ENCODE measurements at places on chromosomes 1 and 21.

GRCh38 chr1:153539395-153540093 is 1.2 kb downstream of the S100A5 start:
- no peaks in the 10 kb centered on the region for H3K27me3 ChIP-seq
- H3K4me3 ChIP-seq = no peak overlapping the region
- DNase-seq = no peak
- peak overlapping the region; percentile 97 for H3K27ac ChIP-seq
- H3K4me1 ChIP-seq = peaks cover 84% of the 10 kb centered on the region
- peaks cover 35% of the 10 kb centered on the region for H3K36me3 ChIP-seq

- H3K4me1 ChIP-seq = peaks cover 48% of the 10 kb centered on the region
- peaks cover 2% of the 10 kb centered on the region for H3K27me3 ChIP-seq
- DNase-seq = no peak
- peak overlapping the region; percentile 93 for H3K27ac ChIP-seq
- H3K4me3 ChIP-seq = peak overlapping the region; percentile 92
- peaks cover 19% of the 10 kb centered on the region for H3K36me3 ChIP-seq
Observed at GRCh38 chr1:172533513-172534151, 682 bp downstream of the SUCO start.

GRCh38 chr1:46065405-46065804 is 67.0 kb downstream of the PIK3R3 start:
- H3K27ac ChIP-seq = no peak overlapping the region
- peaks cover 17% of the 10 kb centered on the region for H3K4me1 ChIP-seq
- no peak overlapping the region for H3K4me3 ChIP-seq
- DNase-seq = no peak
- no peaks in the 10 kb centered on the region for H3K27me3 ChIP-seq

GRCh38 chr1:223344491-223344890 is 19.5 kb downstream of the SUSD4 start:
- H3K4me3 ChIP-seq = no peak overlapping the region
- H3K4me1 ChIP-seq = no peaks in the 10 kb centered on the region
- no peak for DNase-seq
- H3K36me3 ChIP-seq = no peaks in the 10 kb centered on the region
- H3K27ac ChIP-seq = no peak overlapping the region

DNA sequence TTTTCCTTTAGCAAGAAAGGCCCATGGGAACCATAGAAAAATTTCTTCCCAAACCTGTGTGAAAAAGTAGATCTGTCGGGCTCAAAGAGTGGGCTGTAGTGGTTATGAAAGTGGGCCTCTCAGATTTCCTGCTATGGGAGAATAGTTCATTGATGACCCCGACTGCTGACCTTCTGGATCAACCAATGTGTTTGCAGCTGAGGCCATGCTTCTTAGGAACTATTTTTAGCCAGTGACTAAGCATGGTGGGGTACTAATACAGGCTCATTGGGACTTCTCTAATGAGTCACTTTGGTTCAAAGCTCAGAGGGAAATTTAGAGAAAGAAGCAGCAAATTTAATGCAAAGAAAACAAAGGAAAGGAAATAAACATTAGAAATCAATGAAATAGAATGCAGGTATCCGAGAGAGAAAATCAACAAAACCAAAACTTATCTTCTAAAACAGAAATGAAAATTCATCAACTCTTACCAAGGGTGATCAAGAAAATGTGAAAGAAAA is 12.6 kb upstream of the PSMA5 start:
- H3K27ac ChIP-seq = no peak overlapping the region
- no peak for DNase-seq
- no peaks in the 10 kb centered on the region for H3K4me1 ChIP-seq
- peaks cover 9% of the 10 kb centered on the region for H3K27me3 ChIP-seq
- no peaks in the 10 kb centered on the region for H3K36me3 ChIP-seq

GRCh38 chr1:173590557-173590956 is 12.3 kb downstream of the SLC9C2 start:
- no peak overlapping the region for H3K4me3 ChIP-seq
- H3K4me1 ChIP-seq = no peaks in the 10 kb centered on the region
- no peak for DNase-seq
- no peaks in the 10 kb centered on the region for H3K36me3 ChIP-seq

- peaks cover 31% of the 10 kb centered on the region for H3K4me1 ChIP-seq
- H3K27ac ChIP-seq = peak overlapping the region; percentile 95
- peaks cover 11% of the 10 kb centered on the region for H3K36me3 ChIP-seq
- peak; percentile 71 for DNase-seq
- H3K4me3 ChIP-seq = peak overlapping the region; percentile 86
Observed at GRCh38 chr1:50968821-50969610, 1.0 kb upstream of the CDKN2C start.

DNA sequence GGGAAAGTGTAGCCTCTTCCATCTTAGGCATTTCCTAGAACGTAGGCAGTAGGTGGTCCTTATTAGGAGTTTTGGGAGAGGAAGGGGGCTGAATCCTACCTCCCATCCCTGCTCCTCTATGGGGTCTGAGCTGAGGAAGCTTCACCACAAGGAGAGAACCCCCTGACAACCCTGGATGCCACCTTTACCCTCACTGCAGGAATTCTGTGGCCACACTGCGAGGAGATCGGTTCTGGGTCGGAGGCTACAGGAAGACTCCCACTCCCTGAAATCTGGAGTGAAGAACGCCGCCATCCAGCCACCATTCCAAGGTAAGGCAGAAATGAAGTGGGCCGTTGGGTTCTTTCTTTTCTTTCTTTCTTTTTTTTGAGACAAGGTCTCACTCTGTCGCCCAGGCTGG is 1.5 kb downstream of the MX1 start:
- no peak for DNase-seq
- peaks cover 40% of the 10 kb centered on the region for H3K36me3 ChIP-seq
- peak overlapping the region; percentile 64 for H3K27ac ChIP-seq

- H3K27me3 ChIP-seq = no peaks in the 10 kb centered on the region
- DNase-seq = no peak
- peaks cover 57% of the 10 kb centered on the region for H3K4me1 ChIP-seq
- no peaks in the 10 kb centered on the region for H3K36me3 ChIP-seq
- no peak overlapping the region for H3K4me3 ChIP-seq
Observed at GRCh38 chr21:31396399-31396798, 52.3 kb upstream of the TIAM1 start.

GRCh38 chr1:92483610-92484471 is 2.9 kb downstream of the GFI1 start:
- H3K4me3 ChIP-seq = peak overlapping the region; percentile 90
- peak; percentile 85 for DNase-seq
- H3K27ac ChIP-seq = peak overlapping the region; percentile 98
- peaks cover 73% of the 10 kb centered on the region for H3K36me3 ChIP-seq
- H3K27me3 ChIP-seq = no peaks in the 10 kb centered on the region
- H3K4me1 ChIP-seq = peaks cover 47% of the 10 kb centered on the region

DNA sequence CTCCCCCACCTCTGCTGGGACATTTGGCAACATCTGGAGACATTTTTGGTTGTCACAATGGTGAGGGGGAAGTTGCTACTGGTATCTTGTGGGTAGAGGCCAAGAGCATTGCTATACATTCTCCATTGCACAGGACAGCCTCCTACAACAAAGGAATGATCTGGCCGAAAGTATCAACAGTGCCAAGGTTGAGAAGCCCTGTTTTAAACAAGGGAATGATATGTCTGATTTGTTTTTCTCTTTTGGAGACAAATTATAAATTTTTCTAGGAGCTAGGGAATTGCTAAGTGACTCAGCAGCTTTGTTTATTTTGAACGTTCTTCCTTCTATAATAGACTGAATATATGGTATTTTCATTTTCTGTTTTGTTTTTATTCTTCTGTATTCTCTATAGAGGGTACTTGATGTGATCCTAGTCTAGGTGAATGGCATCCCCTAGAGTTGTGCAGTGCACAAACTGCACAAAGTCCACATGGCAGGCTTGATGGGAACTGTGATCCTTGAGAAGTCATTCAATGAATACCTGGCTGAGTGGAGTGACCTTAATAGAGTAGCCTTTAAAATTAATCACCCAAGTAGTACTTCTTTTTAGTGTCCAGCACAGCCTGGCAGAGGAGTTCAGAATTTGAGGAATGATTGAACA is 288.6 kb upstream of the USP24 start:
- H3K4me3 ChIP-seq = no peak overlapping the region
- H3K27me3 ChIP-seq = peaks cover 46% of the 10 kb centered on the region
- no peaks in the 10 kb centered on the region for H3K36me3 ChIP-seq

DNA sequence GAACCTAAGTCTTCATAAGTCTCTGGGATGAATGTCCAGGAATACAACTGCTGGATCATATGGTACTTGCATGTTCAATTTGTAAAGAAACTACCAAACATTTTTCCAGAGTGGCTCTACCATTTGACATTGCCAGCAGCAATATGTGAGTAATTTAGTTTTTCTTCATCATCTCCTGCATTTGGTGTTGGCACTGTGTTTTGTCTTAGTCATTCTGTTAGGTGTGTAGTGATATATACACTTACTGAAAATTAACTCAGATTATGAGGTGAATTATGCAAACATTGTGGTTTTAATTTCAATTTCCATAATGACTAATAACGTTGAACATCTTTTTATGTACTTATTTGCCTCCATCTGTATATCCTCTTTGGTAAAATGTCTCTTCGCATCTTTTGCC is 138.7 kb downstream of the LRRC40 start:
- H3K27ac ChIP-seq = no peak overlapping the region
- no peaks in the 10 kb centered on the region for H3K4me1 ChIP-seq
- H3K4me3 ChIP-seq = no peak overlapping the region

DNA sequence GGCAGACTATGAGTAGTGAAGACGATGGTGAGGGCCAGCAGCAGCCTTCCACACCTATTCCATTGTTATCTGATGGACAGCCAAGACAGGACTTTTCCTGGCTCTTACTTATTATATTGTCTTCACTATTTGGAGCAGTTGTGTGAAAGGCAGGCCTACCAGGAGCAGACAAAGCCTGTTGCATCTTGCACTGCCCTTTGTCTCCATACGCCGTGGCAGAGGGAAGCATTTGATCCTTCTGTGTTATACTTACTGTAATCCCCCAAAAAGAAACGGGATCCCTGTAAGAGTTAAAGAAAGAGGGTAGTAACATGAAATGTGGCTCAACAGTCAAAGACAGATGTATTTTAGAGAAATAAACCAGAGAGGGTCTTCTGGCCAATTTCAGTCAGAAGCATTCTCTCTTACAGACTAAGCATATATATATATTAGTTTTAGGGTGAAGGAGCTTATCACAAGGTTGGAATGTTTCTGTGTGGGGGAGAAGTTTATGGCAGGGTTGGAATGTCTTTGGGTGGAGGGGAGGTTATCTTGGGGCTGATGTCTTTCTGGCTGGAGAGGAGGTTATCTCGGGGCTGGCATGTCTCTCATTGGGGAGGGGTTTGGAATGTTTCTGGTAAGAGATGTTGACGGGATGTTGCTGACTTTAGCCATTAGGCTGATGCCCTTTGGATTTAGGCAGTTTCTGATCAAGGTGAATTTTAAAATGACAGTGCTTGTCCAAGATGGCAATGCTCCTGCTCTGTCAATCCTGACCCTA is 23.4 kb upstream of the HSD3B1 start:
- H3K4me1 ChIP-seq = no peaks in the 10 kb centered on the region
- DNase-seq = no peak
- H3K4me3 ChIP-seq = no peak overlapping the region
- H3K36me3 ChIP-seq = no peaks in the 10 kb centered on the region
- no peak overlapping the region for H3K27ac ChIP-seq

DNA sequence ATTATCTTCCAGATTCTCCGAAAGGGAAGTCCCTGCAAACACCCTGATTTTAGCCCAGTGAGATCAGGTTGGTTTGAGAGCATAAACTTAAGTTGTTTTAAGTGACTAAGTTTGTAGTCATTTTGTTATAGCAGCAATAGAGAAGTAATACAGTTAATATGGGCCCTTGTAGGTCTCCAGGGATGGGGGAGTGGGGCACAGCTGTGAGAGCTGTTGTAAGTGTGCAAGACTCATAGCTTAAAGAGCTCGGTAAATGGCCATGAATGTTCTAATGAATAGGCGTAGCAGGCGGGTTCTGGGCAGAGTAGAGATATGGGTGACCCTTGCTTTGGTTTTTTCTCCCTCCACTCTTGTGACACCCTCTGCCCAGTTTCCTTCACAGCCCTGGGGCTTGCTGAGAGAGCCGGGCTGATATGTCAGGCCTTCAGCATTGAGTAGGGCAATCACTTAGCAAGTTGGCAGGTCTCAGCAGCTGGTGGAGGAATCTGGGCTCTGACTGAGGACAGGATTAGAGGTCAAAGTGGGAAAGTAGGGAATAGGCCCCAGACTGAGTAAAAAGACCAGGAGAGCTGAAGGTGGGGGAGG is 16.0 kb upstream of the ID3 start:
- H3K27me3 ChIP-seq = no peaks in the 10 kb centered on the region
- no peak overlapping the region for H3K27ac ChIP-seq
- no peaks in the 10 kb centered on the region for H3K36me3 ChIP-seq

GRCh38 chr1:57063406-57064125 is 97.8 kb upstream of the C8B start:
- no peaks in the 10 kb centered on the region for H3K4me1 ChIP-seq
- no peak for DNase-seq
- no peak overlapping the region for H3K27ac ChIP-seq
- no peak overlapping the region for H3K4me3 ChIP-seq
- H3K36me3 ChIP-seq = no peaks in the 10 kb centered on the region

DNA sequence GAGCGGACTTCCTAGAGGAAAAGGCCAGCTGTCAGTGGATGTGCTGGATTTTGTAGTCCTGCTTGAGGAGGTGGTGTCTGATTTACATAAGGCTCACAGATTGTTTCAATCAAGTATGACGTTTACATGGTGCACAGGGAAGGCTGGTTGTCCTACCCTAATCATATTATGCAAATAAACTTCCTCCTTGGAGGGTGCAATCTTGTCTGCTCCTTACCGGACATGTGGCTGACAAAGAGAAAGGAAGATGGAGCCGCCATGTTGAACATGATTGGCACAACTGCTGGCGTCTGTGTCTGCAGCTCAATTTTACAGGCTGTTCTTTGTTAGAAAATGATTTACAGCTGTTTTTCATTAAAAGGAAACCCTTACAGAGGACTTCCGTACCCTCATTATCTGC is 1656.1 kb downstream of the KCNT2 start:
- H3K4me3 ChIP-seq = no peak overlapping the region
- H3K36me3 ChIP-seq = no peaks in the 10 kb centered on the region
- DNase-seq = no peak
- H3K27me3 ChIP-seq = no peaks in the 10 kb centered on the region
- H3K27ac ChIP-seq = no peak overlapping the region

Data from activated T-cell treated with anti-CD3 and anti-CD28 coated beads, Interleukin-2, amount 50 U/mL, for 24 hours (primary cell).